ENCODE measurements at places on chromosomes 12 and 14. TPM values are rescaled to one million over a fixed set of nuclear protein-coding genes. Genes with fewer than 3 reads are reported as not detected.

DNA sequence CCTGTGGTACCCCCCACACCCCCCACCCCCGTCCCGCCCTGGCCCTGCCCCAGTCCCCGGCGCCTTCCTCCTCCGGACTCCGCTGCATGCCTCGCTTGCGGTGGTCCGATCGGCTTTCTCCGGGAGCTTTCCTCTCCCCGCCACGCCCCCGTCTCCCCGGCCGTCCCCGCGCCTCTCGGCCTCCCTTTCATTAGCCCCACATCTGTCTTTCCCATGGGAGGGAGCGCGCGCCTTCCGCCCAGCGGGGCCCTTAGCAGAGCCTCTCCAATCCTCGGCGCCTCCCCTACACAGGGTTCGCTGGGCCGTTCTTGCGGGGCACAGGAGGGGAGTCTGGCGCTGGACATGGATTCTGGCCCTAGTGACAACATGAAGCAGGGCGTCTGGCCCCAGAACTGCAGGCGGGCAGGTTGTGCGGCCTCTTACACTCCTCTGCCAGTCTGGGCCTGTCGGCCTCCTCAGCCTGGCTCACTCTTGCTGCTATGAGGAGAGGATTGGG, 1.5 kb upstream of the EFS start:
- peak overlapping the region; percentile 97 for H3K27ac ChIP-seq
- no peaks in the 10 kb centered on the region for H3K4me1 ChIP-seq

GRCh38 chr14:65351493-65352194, 60.9 kb upstream of the FUT8 start:
- no peaks in the 10 kb centered on the region for H3K4me1 ChIP-seq
- H3K4me3 ChIP-seq = no peak overlapping the region
- DNase-seq = no peak
- no peaks in the 10 kb centered on the region for H3K27me3 ChIP-seq

The RBMS2 gene
- total RNA-seq = 33.8 TPM

The SYNDIG1L gene
- total RNA-seq = 1.2 TPM

DNA sequence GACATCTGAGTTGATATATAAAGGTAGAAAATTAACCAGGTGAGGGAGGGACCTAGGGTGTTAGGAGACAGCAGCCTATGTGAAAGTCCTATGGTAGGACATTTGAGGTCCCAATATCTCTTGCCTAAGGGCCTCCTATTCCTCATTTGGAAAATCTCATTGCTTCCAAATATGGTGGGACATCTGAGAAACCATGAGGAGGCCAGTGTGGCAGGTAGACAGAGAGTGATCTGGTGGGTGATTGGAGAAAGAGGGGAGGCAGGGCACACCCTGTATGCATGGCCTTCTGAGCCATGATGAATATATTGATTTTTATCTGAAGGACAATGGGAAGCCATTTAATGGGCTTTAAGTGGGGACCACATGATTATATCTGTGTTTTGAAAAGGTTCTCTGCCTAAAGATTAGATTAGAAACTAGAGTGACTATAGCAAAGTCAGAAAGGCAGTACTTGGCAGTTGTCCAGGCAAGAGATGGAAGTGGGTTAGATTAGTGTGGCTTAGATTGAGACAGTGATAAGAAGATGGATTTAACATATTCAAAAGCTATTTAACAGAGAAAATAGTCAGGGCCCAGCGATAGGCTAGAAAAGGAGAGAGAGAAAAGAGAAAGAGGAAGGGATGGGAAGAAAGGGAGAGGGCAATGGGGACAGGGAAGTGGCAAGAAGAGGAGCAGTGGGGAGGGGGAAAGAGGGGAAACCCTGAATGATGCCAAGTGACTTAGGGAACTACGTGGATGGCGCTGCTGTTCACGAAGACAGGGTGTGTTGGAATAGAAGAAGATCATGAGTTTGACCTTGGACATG, 237.2 kb upstream of the SRRM4 start:
- H3K27me3 ChIP-seq = no peaks in the 10 kb centered on the region
- no peaks in the 10 kb centered on the region for H3K36me3 ChIP-seq
- no peak for DNase-seq
- no peak overlapping the region for H3K4me3 ChIP-seq
- no peak overlapping the region for H3K27ac ChIP-seq
- no peaks in the 10 kb centered on the region for H3K4me1 ChIP-seq

DNA sequence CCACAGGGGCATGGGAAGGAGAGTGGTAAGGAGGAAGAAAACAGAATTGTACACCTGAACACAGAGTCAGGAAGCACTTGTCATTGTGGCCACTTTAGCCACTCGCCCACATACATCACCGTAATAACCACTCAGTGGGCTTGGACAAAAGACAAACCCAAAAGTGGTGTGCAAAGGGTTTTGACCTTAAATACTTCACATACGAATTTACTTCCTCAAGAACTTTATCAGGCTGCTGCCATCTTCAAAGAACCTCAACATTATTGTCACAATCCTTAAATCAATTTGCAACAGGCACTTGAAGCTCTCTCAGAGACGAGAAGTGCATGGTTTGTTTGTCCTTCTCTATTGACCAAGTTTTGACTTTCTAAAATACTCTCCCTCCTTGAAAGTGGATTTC, 187.3 kb upstream of the EGLN3 start:
- no peak overlapping the region for H3K27ac ChIP-seq
- no peaks in the 10 kb centered on the region for H3K4me1 ChIP-seq
- no peak overlapping the region for H3K4me3 ChIP-seq
- H3K27me3 ChIP-seq = no peaks in the 10 kb centered on the region

The MAP3K9 gene
- total RNA-seq = 38.8 TPM

The DENR gene
- 86.1 TPM for total RNA-seq

The MYBPC1 gene
- total RNA-seq = not detected

GRCh38 chr14:23653051-23653450, 16.9 kb downstream of the DHRS2 start:
- H3K27me3 ChIP-seq = no peaks in the 10 kb centered on the region
- H3K4me3 ChIP-seq = no peak overlapping the region
- no peaks in the 10 kb centered on the region for H3K4me1 ChIP-seq
- no peak for DNase-seq
- H3K27ac ChIP-seq = no peak overlapping the region
- no peaks in the 10 kb centered on the region for H3K36me3 ChIP-seq

DNA sequence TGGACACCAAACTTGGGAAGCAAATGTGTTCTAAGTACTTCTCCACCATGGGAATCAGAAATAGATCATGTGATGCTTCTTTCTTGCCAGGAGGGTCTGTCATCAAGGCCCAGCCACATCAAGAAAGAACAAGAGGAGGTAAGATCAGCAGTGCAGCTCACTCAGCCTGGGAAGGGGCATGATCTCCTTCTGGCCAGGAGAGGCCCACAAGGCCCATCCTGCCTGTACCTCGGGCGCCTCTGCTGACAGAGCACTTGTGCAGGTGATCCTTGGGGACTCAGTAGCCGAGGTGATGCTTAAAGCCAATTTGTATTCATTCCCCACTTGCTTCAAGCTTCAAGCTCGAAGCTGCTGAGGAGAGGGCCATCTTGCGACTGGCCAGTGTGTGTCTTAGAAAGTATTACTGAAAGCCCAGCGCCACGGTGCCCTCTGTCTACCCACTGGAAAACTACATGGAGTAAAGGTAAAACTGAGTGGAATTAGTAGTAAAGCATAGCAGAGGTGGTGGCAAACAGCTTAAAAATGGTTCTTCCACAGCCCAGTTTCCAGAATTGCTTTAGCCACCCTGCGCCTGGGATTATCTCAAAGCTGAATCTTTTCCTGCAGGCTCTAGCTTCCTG, 26.2 kb downstream of the RTRAF start:
- H3K27ac ChIP-seq = no peak overlapping the region
- H3K36me3 ChIP-seq = peaks cover 18% of the 10 kb centered on the region
- no peak overlapping the region for H3K4me3 ChIP-seq
- peak; percentile 79 for DNase-seq

The PGF gene
- 5.0 TPM for total RNA-seq

The PNP gene
- total RNA-seq = 57.0 TPM

The SLCO1B3 gene
- not detected for total RNA-seq

DNA sequence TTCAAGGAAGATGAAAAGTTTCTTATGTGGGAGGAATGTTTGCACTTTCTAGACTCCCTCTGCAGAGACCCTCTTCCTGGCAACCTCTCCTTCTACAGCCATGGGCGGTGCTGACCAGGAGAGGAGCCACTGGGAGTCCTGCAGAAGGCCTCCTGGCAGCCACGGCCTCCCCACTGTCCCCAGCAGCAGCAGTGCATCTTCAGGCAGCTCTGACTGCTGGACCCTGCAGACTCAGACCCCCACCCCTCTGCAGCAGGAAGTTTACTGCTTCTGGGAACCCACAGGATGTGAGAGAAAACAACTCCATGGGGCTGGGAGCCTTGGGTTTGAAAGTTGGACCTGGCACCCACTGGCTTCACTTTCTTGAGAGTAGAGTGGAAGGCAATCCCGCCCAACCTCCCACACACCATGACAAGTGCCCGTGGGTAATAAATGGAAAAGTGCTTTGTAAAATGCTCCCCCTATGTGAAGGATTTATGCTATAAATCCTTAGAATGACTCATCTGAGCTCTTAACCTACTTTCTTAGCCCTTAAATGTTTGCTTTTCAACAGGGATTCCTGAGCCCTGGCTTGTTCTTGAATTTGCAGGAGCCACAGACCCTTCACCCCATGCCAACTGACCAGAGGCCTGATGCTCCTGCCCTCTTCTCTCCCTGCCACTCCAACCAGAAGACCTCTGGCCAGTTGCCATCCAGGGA, 37.5 kb upstream of the DDX11 start:
- DNase-seq = peak; percentile 52
- no peaks in the 10 kb centered on the region for H3K4me1 ChIP-seq
- no peak overlapping the region for H3K4me3 ChIP-seq
- H3K27me3 ChIP-seq = no peaks in the 10 kb centered on the region
- H3K36me3 ChIP-seq = no peaks in the 10 kb centered on the region

DNA sequence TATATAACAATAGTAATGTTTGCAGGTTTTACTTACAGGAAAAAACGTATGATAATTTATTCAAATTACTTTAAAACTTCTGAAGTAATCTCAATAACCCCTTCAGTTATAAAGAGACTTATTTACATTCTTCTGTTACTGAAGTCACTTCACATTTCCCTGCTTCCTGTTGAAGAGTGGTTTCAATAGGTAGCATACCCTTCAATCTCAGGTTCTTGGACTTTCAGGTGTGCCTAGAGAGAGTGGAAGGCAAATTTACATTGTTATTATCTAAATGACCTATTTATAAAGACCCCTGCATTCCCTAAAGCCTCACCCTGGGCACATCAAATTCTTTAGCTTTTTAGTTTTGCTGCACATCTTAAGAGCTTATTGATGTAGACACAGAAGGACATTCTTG, 137.6 kb upstream of the AEBP2 start:
- H3K4me3 ChIP-seq = no peak overlapping the region
- peaks cover 53% of the 10 kb centered on the region for H3K36me3 ChIP-seq
- no peak overlapping the region for H3K27ac ChIP-seq
- no peaks in the 10 kb centered on the region for H3K27me3 ChIP-seq
- H3K4me1 ChIP-seq = no peaks in the 10 kb centered on the region

The PLEKHA5 gene
- 48.5 TPM for total RNA-seq

The RXYLT1 gene
- total RNA-seq = 9.7 TPM

The LHX5 gene
- 0.73 TPM for total RNA-seq

DNA sequence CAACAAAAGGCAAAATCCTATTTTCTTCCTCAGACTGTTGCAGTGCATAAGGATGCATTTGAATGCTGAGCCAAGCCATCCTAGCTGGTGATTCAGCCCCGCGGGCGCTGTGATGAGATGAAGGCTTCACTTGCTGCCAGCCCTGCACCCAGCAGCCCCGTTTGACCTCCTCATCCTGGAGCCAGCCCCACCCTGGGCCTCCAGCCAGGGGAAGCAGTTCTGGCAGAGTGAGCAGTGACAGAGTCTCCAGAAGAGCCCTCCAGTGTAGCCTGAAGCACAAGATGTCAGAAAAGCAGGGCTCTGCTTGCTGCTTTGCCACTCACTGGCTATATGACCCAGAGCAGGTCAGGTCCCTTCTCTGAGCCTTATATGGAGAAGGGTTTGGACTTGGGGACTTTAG, 96.2 kb upstream of the HSPB8 start:
- no peak overlapping the region for H3K27ac ChIP-seq
- H3K4me1 ChIP-seq = peaks cover 10% of the 10 kb centered on the region
- no peaks in the 10 kb centered on the region for H3K36me3 ChIP-seq
- no peak overlapping the region for H3K4me3 ChIP-seq
- DNase-seq = no peak

The CCDC197 gene
- total RNA-seq = not detected

DNA sequence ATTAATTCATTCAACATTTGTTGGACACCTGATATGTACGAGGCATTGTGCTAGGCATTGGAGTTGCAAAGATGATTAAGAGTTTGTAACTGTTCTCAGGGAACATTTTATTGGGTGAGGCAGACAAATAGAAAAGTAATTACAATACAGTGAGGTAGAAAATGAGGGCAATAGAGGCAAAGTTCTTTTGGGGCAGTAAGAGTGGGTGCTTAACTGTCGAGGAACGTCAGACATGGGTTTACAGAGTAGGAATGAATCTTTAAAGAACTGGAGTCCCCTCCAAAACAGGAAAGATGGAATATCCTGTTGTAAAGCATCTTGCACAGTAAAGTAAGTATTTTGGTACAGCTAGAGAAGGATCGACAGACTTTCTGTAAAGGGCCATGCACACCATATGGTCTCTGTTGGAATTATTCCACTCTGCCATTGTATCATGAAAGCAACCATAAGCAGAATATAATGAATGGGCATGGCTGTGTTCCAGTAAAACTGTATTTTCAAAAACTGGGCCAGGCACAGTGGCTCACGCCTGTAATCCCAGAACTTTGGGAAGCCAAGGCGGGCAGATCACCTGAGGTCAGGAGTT, 9.1 kb downstream of the CREBL2 start:
- no peak for DNase-seq
- no peak overlapping the region for H3K27ac ChIP-seq
- H3K4me1 ChIP-seq = no peaks in the 10 kb centered on the region

DNA sequence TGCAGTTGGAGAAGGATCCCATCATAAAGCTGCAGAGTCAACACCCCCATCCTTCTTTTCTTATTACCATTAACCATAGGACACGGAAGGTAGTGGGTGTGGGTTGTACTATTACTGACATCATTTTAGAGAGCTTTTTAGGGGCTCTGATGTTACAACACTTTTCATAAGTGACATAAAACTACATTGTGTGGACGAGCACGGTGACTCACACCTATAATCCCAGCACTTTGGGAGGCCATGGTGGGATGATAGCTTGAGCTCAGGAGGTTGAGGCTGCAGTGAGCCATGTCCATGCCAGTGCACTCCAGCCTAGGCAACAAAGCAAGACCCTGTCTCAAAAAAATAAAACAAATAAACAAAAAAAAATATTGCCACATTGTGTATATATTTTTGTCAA, 167.1 kb downstream of the DUSP6 start:
- H3K4me3 ChIP-seq = no peak overlapping the region
- DNase-seq = no peak
